ENCODE measurements at places on chromosomes 4 and X. TPM values are rescaled to one million over a fixed set of nuclear protein-coding genes. Genes with fewer than 3 reads are reported as not detected.

DNA sequence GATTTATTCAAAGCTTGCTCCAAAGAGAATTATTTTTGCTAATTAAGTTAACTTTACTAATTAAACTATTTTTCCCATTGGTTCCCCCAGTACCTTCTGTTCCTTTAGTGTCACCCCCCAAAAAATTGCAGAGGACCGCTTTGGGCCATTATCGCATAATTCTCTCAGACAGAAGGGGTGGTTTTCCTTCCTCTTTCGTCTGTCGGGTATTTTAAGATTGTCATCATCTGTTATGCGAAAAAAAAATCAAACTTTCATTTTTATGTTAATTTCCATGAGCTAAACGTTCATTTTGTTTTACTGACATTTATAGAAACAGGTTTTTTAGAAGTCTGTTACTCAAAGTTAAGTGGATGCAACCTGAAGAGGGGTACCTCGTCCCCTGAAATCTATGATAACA is 76.2 kb upstream of the DDX3X start:
- no peak for DNase-seq

The PNMA6F gene
- not detected for total RNA-seq

The C4orf51 gene
- not detected for total RNA-seq

GRCh38 chr4:72394012-72394663 is 174.9 kb downstream of the ADAMTS3 start:
- no peak for DNase-seq

- no peak for DNase-seq
Observed at GRCh38 chr4:1295405-1296055, 5.8 kb downstream of the MAEA start.

DNA sequence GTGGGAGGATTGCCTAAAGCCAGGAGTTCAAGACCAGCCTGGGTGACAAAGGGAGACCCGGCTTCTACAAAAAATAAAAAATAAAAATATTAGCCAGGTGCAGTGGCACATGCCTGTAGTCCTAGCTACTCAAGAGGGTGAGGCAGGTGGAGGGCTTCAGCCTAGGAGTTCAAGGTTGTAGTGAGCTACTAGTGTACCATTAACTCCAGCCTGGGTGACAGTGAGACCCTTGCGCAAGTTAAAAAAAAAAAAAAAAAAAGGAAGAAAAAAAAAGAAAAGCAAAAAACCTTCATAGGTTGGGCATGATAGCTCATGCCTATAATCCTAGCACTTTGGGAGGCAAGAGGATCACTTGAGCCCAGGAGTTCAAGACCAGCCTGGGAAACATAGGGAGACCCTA is 5.8 kb downstream of the SCLT1 start:
- DNase-seq: no peak

DNA sequence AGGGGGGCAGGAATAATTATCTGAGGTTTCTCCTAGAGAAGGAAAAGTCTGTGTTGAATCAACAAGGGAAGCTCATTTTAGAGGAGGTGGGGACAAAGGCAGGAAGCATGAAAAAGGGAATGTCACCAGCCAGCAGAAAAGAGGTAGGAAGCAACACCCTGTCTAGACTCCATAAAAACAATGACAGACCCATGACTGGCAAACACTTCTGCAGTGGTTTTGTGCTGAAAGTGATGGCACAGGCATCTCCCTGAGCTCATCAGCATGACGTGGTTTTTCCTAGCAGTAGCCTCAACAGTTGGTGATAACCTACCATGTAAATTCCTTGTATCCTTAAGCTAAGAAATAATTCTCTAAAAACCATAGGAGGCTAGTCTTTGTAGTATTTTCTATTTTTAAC is 110.7 kb upstream of the GALNT7 start:
- DNase-seq: no peak

GRCh38 chr4:128287871-128288688 is 467 bp upstream of the PGRMC2 start:
- peak; percentile 99 for DNase-seq

DNA sequence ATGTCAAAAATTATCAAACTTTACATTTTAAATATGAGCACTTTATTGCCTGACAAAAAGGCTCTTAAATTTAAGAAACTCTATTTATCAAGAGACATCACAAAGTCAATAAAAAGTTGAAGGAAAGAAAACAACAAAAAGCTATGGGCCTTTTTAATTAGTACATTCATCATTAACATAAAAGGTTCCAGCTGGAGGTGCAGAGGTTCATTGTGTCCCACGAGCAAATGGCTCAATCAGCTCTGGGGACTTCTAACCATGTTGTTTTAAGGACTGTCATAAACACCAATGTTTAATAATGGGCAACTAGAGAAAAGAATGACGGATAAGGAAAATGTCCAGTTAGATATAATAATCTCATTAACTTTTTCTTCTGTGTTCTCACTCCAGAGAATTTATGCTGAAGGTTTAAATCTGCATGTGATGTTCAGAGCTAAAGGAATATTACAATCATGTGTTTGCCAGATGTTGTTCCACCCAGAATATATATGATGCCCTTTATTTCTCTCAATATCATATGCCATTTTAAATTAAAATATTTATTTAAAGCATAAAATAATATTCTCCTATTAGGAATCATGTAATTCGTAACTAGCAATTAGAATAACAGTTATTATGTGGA is 840.3 kb upstream of the ADGRL3 start:
- DNase-seq: no peak

The FGFBP2 gene
- not detected for total RNA-seq

The XIAP gene
- total RNA-seq: 40.1 TPM

All from chondrocyte (in vitro differentiated cells).